IMR-90 (cell line): ENCODE measurements at places on chromosomes 7 and 10.

DNA sequence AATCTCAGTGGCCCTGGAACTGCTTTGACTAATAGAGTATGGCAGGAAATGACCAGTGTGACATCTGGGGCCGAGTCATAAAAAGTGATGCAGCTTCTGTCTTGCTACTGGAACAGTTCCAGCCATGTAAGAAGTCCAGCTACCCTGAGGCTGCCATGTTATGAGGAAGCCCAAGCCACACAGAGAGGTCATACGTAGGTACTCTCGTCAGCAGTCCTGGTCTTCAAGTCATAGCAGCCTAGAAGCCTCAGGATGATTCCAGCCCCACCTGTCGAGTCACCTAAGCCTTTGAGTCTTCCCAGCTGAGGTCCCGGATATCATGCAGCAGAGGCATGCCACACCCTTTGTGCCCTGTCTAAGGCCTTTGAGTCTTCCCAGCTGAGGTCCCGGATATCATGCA, 92.1 kb downstream of the PPP1R3C start:
- DNase-seq = no peak

DNA sequence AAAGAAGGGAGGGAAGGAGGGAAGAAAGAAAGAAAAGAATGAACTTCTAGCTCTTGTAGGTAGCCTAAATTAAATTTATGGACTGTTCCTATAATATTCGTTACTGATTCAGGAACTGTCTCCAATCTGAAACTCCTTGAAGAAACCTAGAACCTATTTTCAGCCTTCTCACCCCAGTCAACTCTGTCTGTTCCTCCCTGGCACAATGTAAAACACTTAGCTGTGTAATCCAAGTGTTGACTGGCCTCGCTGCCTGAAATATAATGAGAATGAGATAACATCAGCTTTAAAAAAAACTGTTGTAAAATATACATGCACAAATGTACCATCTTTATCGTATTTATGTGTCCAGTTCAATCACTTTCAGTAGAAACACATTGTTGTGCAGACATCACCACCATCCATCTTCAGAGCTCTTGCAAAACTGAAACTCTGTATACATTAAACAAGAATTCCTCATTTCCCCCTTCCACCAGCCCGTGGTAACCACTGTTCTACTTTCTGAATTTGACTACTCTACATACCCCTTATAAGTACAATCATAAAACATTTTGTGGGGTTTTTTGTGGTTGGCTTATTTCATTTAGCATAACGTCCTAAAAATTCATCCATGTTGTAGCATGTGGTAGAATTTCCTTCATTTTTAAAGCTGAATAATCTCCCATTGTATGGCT, 6.3 kb upstream of the C7orf33 start:
- DNase-seq = no peak

DNA sequence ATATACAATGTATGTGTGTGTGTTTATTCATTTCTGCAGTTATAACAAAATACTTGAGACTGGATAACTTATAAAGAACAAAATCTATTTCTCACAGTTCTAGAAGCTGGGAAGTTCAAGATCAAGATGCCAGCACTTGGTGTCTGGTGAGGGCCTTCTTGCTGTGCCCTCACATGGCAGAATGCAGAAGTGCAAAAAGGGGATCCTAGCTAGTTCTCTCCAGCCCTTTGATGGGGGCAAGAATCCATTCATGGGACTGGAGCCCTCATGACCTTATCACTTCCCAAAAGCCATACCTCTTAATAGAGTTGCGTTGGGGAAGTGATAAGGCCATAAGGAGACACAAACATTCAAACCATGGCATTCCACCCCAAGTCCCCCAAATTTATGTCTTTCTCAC, 8.4 kb downstream of the GRB10 start:
- no peak for DNase-seq

DNA sequence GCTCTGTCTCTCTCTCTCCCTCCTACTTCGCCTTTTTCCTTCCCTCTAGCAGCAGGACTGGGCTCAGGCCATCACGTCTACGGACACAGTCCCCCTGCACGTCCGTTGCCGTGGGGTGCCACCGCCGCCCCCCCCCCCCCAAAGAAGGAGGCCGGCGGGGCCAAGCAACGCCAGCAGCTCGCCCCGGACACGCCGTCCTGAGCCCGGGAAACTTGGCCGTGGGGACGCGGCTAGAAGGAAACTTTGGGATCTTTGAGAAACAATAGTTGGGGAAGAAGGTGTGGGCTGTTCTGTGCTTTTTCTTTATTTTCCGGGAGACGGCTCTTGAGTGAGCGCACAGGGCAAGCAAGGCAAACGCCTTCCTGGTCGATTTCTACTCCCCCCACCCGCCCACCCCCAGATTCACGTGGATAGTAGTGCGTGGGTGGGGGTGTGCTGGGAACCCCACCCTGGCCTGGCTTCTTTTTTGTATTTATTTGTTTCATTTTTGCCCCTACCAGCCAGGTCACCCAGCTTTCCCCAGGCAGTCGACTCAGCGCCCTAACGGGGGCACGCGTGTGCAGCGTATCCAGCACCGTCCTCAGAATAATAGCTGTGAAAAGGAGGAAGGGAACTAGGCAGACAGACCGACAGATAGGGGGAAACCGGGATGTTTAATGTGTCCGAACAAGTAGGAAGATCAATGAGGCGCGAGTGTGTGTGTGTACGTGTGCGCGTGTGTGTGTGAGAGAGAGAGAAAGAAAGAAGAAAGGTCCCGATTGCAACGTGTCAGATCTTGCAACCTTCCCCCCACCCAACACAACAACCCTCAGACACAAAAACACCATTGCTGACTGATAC, 1.4 kb downstream of the MXI1 start:
- DNase-seq = peak; percentile 46

- peak; percentile 64 for DNase-seq
These were observed 11.5 kb upstream of the NT5C2 start for GRCh38 chr10:103204353-103205255.

DNA sequence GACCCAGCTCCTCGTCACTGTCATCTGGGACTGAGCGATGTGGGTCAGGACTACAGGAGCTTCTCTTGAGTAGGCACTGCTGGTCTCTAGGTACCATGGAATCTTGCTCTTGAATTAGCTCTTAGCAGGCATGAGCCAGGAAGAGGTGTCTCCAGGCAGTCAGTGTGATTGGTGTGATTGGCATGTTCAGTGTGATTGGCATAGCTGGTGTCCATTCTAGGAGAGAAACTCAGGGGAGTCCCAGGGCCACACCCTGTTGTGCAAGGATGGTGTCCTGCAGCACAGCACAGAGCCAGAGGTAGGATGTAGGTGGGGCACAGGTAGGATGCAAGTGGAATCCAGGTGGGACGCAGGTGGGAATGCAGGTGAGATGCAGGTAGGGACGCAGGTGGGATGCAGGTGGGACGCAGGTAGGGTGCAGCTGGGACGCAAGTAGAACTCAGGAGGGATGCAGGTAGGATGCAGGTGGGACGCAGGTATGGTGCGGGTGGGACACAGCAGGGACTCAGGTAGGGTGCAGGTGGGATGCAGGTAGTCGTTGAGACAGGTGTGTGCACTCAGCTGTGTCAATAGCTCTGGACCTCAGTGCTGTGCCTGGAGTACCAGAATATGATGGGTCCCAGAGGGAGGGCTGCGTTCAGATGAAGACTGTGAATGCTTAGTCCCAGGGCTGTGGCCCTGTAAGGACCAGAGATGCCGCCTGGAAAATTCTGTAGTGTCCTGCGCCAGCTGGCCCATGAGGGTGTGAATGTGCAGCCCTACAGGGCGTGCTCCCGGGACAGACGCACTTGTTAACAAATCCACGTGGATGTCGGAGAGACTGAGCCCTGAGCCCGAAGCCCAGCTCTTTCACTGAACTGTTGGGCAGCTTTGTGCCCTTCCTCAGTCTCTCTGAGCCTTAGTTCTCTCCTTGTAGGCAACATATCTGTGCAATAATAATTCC, 248.2 kb upstream of the PITRM1 start:
- DNase-seq = no peak

DNA sequence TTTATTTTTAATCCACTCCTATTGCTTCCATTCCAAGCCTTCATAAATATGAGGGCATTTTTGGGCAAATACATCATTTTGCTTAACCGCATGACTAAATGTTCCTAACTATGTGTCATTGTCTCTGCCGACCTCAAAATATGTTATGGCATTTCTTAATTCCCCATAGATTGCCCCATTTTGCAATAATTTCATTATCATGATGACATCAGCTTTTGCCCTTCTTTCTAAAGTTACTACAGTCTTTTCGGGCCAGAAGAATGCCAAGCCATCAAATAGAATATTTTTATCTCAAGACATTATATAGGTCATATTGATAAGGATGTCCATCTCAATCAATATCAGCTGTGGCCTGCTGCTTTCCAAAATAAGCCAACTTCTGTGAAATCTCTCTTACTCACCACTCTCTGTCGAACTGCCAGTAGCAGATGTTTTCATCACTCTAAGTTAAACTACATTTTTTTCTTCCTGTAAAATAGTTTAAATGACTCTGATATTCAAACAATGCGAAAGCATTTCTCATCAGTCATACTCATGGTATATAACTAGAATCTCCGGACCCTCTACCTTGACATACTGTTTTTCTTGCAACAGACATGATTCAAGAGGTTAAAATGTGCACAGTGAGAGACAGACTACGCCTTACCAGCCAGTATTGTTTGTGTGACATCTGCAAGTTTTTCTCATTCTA, 1254.6 kb upstream of the CELF2 start:
- peak; percentile 82 for DNase-seq

GRCh38 chr10:80427541-80427940, 19.2 kb downstream of the PRXL2A start:
- DNase-seq = no peak

GRCh38 chr7:157574914-157575586, 238.2 kb downstream of the DNAJB6 start:
- no peak for DNase-seq

GRCh38 chr7:100827330-100828226, at the start of gene EPHB4:
Gene EPHB4, minus strand, starts transcription at chr7:100827523. Its CDS starts 493 bp downstream, at chr7:100827030.
- peak; percentile 86 for DNase-seq

GRCh38 chr7:15309872-15310271, 251.9 kb downstream of the AGMO start:
- DNase-seq = peak; percentile 5

GRCh38 chr7:37901236-37901827, 15.3 kb downstream of the SFRP4 start:
- DNase-seq = peak; percentile 15

GRCh38 chr10:110843031-110843430, 28.7 kb upstream of the PDCD4 start:
- no peak for DNase-seq

DNA sequence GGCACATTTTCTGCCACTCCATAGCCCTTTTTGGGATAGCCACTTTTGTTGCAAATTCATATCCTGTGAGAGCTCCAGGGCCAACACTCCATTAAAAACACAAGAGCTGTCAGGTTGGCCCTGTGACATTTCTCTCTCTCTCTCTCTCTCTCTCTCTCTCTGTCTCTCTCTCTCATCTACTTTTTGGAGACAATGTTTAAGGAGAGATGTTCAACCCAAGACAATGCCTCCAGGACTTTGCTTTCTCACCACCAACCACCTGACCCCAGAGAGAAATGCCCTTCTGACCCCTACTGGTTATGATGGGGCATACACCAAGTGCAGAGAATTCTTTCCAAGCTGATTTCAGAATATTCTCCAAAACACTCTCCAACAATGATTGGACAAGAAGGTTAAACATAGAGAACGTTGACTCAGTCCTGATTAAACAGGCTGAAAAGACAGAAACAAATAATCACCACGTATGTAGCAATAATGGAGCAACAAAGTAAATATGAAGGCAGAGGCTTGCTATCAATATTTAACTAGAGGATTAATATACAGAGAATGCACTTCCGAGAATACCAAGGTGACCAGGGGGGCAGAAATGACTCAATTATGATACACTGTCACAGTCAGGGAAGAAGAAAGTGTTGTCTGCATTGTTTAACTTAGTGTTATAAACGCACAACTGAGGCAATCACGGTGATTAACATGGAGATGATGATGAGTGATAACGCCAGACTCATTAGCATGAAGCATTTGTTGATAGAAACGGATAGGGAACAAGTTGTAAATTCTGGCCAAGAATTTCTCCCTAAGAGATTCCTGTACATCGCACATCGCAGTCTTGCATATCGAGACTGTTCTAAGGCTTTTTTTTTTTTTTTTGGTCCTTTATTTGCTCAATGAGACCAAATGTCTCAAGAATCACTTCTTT, 178.5 kb downstream of the NRP1 start:
- peak; percentile 91 for DNase-seq
